ENCODE measurements at places on chromosomes 3 and 15.
A peak's percentile ranks its signal among the peaks of the same experiment; 100 is the strongest.

GRCh38 chr15:41354371-41354770 lies 21.7 kb downstream of the NUSAP1 start:
- no peak for DNase-seq

DNA sequence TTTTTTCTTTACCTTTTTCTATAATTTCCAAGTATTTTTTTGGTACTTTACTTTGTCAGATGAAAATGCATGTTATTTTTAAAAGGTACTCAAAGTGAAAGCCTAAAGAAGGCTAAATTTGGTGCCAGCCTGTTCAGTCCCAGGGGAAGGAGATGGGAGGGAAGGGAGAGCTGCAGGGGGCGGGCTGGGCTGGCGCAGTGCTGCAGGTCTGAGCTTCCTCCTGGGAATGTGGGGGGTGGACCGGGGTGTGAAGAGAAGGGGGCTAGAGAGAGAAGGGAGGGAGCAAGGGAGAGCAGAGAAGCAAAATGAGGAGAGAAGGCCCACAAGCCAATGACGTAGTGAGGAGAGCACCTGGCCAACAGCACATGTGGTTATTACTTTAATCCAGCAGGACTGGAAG lies 71.0 kb upstream of the SCN5A start:
- no peak for DNase-seq

DNA sequence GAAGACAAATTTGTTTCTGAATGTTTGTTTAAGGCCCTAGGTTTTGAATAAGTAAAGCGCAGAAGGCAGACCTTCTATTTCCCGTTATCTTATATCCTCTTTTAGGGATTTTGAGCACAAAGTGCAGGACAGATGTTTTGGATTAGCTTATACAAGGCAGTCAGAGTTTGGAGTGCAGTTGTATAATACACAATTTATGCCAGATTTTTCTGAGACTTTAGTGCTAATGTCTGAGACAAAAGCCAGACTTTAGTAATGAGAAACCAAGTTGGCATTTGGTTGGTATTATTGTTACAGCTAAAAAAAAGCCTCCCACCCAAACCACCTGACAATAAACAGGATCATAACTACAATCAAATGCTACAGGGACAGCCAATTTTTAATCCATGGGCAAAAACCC lies 309.9 kb upstream of the SATB1 start:
- peak; percentile 8 for DNase-seq

DNA sequence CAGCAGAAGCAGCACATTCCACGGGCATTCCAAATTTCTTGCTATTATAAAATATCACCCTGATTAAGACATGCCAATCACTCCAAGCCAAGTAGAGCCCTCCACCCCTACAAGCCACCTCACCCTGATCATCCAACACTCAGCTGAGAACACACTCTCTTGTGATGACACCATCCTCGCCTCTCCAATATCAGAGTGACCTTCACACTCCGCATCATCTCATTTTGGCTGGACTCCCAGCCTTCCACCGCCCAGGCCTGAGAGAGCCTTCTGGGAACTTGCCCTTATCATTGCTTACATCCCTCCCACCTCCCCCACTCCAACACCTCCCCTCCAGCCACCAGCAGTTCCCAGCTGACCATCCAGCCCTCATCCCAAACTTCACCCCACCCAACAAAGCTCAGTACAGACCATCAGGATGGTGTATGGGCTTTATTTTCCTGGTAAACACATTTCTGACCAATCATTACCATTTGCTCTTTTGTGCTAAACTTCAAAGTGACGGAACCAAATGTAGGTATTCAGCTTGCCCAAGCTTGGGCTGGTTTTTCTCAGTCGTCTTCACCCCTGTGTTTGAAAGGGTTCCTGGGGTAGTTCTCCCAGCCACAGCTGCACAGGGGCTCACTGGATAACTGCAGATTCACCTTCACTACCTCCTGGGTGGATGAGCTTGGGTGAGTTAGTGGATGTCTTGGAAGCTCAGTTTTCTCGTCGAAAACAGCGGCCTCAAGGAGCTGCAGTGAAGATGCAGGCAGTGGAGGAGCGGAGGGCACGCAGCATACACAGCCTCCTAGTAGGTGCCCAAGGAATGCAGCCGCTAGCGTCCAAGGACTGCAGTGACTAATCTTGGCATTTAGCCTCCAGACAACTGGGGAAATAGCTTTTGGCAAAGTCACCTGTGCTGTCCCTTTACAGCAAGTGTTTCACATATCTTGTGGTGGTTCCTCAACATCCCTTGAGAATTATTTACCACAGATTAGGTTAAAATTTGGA lies 115.1 kb downstream of the LIPC start:
- no peak for DNase-seq

DNA sequence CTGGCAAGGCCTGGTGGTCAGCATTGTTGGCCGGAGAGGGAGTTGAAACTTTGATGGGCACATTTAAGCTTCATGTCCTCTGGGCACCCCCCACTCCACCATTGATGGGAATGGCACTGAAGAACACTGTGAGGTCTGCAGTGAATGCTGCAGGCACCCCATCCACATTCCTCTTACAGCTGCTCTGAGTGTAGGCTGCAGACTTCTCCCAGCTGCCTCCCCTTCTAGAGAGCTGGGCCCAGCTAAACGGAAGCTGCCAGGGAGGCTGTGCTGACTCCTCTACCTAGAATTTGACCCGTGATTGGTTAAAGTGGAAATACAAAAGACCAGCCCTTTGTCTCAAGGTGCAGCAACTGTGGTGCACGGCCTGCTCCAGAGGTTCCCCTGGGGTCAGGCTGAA lies 10.6 kb downstream of the TMEM158 start:
- no peak for DNase-seq

DNA sequence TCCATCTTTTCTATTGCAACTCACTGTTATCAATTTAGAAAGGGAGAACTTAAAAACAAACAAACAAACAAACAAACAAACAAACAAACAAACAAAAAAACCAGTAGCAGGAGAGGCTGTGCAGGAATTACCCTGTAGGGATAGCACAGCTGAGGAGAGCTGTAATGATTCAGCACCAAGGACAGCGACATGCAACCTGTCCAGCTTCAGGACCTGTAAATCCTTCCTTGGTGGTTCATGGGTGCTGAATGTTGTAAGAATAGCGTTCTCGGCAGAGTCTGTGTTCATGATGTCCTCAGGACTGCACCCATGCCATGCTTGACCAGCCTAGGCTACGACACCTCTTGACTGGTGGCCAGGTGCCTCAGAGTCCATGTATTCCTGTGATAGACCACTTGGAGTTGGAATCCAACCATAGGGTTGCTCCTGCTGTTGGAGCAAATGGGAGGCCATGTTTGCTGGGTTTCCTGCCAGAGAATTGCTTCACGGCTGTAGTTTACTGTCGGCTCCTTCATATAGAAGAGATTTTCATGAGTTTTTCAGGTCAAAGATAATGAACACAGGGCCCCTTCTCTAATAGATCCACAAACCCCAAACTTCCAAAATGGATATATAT lies 65.9 kb downstream of the CACNA2D3 start:
- peak; percentile 90 for DNase-seq

DNA sequence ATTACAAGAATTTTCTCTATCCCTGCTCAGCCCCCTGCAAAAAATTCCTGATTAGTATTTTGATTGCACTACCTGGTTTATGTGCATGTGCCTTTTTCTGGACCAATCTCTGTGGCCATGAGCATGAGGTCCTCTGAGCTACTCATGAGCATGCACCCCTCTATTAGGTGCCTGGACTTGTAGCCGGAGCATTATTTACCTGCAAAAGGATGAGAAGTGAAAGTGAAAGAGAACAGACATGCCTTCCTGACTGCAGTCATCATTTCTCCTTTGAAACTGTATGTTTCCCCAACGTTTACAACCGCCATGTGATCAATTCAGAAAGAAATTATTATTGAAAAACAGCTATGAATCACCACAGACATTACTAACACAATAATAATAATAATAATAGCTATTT lies 1008.8 kb downstream of the ROBO2 start:
- no peak for DNase-seq

- no peak for DNase-seq
These were observed 56.5 kb downstream of the LRRC28 start for GRCh38 chr15:99307735-99308134.

All from hepatocyte (in vitro differentiated cells).